ENCODE measurements at places on chromosomes 16 and 17. TPM values are rescaled to one million over a fixed set of nuclear protein-coding genes. Genes with fewer than 3 reads are reported as not detected.
A peak's percentile ranks its signal among the peaks of the same experiment; 100 is the strongest.

GRCh38 chr16:84851192-84852127 lies 31.7 kb downstream of the CRISPLD2 start:
- DNase-seq: peak; percentile 100

DNA sequence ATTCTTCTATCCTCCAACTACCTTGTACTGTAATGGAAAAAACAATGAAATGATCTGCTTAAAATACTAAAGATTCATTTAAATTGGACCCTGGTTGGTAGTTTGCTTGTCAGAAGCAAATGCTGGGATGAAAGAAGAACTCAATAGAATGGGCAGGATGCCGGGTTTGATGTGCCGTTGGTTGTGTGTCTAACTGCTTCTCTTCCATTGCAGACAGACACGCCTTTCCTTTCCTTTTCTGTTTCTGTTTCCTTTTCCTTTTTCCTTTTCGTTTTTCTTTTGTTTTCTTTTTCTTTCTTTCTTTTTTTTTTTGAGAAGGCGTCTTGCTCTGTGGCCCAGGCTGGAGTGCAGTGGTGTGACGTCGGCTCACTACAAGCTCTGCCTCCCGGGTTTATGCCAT lies 64.6 kb downstream of the PLCG2 start:
- no peak for DNase-seq

DNA sequence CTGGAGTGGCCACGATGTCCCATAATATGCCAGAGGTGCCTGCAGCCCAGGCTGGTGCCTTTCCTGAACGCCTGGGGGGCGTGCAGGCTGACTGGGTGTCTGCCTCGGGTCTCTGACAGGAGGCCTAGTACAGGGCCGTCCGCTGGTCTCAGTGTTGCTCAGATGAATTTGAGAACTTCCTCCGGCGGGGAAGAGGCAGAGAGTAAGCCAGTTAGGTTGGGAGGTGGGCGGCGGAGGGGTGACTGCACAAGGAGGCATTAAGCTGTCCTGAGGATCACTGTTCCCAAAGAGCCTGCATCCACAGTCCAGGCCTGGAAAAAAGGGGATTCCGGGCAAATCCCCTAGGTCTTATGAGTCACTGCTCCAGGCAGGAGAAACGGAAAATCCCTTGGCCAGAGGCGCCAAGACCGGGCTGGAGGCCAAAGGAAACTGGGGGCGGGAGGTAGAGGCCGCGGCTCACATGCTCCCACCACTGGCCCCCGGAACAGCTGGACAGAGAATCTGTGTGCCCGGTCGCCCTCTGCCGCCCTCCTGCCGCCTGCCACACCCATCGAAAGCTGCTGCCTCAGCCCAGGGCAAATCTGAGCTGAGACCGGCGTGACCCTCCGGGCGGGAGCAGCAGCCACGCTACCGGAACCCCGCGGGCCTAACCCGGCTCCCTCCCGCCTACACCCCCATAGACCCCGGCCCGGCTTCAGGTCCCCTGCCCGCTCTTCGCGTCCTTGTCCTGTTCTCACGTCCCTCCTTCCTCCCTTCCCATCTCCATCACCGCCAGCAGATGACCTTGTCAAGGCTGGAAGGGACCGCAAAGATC lies 1.2 kb downstream of the TRIM47 start:
- peak; percentile 95 for DNase-seq

DNA sequence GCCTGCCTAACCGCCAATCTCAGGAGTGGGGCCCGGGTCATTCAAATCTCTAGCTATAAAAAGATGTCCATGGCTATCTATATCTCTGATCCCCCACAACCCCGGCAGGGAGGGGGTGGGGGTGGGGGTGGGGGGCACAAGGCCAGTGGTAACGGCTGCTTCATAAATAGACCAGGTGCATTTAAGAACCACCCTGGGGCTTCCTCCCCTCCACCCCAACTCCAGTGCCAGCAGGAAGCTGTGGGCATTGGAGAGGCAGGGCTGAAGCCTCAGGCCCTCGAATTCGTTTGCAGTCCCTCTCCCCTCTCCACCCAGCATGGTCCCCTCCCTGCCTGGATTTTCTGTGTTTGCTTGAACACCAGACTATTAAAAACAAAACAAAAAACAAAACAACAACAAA lies 56.0 kb downstream of the RAP1GAP2 start:
- DNase-seq: no peak

- no peak for DNase-seq
Measured at GRCh38 chr16:22210854-22211253, 4.8 kb downstream of the EEF2K start.

DNA sequence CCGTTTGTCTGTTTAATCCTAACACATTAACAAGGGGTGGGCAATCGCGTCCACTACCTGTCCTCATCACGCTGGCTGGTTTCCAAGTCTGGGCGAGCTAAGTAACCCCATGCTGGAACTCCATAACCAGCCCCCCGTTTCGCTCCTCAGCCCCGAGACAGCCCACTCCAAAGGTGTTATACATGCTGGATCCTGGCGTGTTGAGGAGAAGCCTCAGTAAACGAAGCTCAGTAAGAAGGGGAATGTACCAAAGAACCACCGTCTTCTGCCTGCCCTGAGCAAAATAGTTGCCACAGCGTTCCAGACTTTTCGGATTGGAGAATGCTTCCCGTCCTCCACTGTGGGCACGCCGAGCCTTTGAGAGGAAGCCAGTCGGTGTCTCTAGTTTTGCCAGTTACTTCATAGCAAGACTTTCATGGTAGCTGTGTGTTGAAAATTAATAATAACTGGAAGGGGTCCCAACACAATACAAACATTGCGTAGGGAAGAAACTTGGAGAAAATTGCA lies 16.1 kb upstream of the C17orf78 start:
- DNase-seq: no peak

- DNase-seq: no peak
Measured at GRCh38 chr16:74794668-74795067, 20.0 kb upstream of the FA2H start.

DNA sequence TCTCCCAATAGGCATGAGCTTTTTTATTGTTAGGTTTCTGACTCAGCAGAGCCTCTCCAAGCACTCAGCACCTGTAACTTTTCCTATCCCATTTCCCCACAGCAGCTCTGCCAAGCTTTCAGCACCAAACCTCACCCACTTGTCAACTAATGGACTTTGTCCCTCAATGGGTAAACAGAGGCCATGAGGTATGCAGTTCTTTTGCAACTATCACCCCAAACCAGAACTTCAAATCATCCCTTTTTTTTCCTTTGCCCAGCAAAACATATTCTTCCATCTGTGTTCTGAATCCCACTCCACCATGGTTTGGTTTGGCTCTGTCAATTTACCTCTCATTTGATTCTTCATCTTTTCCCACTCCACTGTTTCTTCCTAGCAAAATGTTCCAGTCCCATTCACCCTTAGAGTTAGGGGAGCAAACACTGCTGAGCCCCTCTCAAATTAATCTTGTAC lies 58.1 kb downstream of the TOX3 start:
- no peak for DNase-seq

The MYH11 gene
- not detected for total RNA-seq

The USP43 gene
- total RNA-seq: under 0.01 TPM
